ENCODE measurements at places on chromosomes 7 and 10.

DNA sequence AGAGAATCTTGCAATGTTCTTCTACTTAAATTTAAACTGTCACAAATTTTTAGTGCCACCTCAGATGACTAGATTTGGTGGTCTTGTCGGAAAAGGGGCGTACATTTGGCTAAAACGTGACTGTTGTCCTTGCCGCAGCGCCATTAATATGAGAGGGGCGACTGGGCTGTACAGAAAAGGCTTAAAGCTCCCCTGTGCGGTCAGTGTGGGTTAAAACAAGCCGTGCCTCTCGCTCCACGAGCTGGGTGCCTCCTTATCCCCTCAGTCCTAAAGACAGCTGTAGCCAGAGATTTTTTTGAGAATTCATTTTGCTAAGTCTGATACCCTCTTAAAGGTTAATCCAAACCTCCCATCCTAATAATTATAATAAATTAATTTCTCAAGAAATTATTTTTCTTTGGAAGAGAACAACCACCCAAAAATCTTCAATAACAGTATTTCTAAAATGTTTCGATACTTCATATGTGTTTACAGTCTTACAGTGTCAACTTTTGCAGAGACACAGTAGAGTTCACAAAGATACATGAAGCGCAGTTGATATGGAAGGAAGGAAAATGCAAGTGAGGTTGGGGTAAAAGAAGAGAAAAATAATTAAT lies 68.6 kb downstream of the C7orf25 start:
- DNase-seq: no peak

GRCh38 chr10:91597197-91597881 lies 35.5 kb downstream of the PPP1R3C start:
- no peak for DNase-seq

DNA sequence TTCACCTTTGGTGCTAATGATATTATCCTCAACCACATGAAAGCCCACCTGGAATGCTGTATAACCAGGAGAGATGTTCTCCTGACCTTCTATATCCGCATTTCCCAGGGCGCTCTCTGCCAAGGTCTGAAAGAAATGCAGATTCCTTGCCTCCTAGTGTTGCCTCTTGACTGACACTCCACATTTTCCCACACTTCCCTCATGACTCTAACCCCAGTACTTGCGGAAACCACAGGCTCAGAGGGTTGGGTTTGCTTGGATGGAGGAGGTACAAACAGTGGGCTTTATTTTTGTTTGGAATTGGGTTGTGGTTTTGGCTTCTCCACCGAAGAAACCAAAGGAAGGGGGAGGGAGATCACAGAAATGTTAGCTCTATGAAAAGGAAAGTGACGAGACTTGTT lies 222.9 kb upstream of the CELF2 start:
- no peak for DNase-seq

DNA sequence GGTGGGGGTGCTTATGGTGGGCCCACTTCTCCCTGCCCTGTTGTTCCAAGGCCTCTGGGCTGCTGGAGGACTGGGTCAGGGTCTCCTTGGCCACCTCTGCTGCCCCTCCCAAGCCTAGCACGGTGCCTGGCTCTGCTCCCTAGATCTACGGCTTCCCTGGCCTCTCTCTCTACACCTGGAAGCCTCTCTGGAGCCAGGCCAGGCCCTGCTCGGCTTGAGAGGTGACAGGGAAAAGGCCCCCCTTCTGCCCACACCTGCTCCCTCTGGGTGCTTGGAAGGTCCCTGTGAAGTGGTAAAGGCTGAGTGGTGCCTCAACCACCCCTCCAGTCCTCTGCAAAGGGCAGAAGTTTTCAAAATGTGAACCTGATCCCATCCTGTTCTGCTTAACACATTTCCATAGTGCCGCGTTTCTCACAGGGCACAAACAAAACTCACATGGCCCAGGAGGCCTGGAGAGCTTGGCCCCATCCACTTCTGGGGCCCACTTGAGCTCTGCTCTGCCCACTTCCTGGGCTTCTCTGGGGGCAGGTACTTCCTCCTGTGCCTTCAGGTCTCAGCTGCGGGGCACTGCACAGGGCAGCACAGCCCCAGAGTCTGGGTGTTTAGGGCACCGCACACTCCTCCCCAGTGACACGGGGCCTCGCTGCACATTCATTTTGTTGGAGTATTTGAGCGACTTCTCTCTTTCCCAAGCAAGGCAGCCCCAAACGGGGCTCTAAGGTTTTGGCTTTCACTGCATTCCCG lies 169.9 kb downstream of the PIP4K2A start:
- no peak for DNase-seq

DNA sequence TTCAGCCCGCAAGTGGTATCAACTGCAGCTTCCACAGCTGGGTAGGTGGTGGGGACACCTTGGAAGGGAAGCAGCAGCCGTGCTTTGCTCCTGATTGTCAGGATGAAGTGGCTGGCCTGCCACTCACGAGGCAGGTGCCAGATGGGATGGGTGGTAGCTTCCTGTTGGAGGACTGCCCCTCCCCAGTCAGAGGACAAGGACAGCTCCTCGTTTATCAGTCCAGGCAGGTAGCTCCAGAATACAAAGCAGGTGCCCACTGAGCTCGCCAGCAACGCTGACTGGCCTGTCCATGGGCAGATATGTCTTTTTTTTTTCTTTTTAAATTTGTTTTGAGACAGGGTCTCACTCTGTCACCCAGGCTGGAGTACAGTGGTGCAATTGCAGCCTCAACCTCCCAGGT lies 431.3 kb downstream of the GALNT17 start:
- no peak for DNase-seq

Data from T-helper 1 cell (primary cell).